ENCODE measurements at places on chromosomes 16 and 17. TPM values are rescaled to one million over a fixed set of nuclear protein-coding genes. Genes with fewer than 3 reads are reported as not detected.

Gene KIF2B
- 0.17 TPM for total RNA-seq

DNA sequence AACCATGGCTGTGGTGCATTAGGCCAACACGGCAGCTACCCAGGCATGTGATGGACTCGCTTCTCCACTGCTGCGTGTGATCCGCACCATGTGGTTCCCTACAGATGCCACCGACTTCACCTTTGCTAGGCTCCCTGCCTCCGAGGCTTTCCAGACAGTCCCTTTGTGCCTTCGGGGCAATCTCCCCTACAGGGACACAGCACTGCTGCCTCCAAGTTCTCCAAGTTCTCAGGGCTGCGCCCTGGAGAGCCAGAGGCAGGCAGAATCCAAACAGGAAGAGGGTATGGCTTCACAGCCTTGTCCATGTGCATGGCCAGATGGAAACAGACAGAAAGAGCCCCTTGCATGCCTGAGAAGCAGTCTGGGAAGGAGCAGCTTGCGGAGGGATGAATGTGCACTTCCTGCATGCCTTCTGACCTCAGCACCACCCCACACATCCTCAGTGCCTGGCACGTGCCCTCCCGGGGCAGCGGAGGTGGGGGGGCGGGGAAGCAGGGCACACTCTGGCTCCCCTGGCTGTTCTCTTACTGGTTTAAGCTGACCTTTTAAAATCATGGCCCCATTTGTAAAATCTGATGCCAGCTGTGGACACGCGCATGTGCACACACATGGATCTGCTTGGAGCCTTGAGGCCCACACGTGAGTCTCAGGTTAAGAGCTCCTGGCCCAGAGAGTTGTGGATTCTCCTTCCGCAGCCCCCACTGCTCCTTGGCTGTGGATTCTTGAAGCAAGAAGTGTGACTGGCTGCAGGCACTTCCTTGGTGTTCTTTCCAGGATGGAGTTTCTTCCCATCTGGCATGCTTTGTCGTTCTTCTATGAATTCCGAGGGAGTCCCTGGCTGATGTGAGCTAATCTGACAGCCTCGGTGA lies 55.3 kb upstream of the MTSS2 start:
- peak; percentile 85 for DNase-seq

DNA sequence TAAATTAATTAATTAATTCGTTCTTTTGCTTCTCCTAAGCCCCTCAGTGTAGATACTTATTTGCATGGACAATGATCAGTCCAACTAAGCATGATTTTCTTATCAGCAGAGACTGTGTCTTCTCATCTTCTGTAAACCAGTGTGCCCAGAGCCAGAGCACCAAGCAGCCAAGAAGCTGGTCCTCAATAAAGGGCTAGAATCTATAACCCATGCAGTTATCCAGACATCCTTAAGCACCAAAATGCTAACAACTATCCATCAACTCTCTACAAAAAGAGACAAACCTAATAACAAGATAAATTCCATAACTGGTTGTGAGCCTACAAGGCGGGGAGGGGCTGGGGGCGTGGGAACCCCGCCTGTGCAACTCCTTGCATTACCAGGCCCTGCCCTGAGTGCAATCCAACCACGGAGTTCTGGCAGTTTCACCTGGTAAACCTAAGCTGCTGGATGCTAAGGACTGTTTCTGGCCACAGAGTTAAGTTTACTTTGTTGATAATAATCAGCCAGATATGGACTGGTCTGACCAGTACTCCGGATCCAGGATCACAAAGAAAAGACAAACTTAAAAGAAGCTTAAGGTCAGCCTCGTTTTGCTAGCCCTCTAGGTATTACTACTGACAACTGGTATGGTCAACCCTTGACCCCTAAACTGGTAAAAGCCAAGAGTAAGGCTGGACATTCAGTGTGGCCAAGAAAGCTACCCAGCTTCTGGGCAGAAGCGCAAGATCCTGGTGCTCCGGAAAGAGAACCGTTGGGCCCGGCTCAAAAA lies 51.5 kb downstream of the ZFHX3 start:
- no peak for DNase-seq

Gene SEPTIN12
- total RNA-seq, result not detected

- DNase-seq, result no peak
These were observed 15.4 kb upstream of the KIF2B start for GRCh38 chr17:53807286-53807685.

Gene VASN
- total RNA-seq, result 3.4 TPM

DNA sequence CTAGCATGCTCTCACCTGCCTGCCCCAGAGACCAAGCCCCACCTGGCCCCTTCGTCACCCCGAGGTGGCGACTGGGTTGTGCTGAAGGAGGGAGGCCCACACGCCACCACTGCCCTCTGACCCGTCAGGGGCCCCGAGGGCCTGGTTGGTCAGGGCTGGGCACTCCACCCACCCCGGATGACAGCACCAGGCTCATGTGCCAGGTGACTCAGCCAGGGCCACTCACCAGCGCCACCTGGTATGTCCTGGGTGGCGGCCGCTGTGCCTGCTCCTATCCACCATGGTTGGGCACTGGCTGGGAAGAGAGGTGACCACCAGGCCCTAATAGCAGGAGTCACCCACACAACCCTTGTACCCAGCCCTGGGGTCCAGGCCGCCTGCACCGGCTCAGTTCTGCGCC lies 68.9 kb downstream of the JPH3 start:
- no peak for DNase-seq

DNA sequence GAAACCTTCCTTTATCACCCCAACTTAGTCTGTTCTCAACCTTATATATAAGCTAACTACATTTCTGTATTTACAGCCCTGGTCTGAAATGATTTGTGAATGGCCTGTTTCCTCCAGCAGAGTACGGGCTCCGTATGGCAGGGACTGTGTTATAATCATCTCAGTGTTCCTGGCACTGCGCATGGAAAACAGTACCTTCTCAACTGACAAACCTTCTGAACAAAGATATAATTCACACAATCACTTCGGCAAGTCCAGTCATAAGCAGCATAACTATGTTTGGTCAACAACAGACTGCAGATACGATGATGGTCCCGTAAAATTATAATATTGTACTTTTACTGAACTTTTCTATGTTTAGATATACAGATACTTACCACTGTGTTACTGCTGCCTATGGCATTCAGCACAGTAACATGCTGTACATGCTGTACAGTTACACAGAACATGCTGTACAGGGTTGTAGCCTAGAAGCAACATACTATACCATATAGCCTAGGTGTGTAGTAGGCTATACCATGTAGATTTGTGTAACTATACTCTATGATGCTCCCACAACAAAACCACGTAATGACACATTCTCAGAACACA lies 30.0 kb downstream of the ANKFY1 start:
- DNase-seq, result no peak

Gene SLC16A11
- not detected for total RNA-seq

- DNase-seq, result no peak
These were observed 28.7 kb upstream of the ABCA6 start for GRCh38 chr17:69170377-69170776.

GRCh38 chr17:51740531-51740930 lies 418.0 kb downstream of the CA10 start:
- no peak for DNase-seq

Gene TPSB2
- not detected for total RNA-seq

DNA sequence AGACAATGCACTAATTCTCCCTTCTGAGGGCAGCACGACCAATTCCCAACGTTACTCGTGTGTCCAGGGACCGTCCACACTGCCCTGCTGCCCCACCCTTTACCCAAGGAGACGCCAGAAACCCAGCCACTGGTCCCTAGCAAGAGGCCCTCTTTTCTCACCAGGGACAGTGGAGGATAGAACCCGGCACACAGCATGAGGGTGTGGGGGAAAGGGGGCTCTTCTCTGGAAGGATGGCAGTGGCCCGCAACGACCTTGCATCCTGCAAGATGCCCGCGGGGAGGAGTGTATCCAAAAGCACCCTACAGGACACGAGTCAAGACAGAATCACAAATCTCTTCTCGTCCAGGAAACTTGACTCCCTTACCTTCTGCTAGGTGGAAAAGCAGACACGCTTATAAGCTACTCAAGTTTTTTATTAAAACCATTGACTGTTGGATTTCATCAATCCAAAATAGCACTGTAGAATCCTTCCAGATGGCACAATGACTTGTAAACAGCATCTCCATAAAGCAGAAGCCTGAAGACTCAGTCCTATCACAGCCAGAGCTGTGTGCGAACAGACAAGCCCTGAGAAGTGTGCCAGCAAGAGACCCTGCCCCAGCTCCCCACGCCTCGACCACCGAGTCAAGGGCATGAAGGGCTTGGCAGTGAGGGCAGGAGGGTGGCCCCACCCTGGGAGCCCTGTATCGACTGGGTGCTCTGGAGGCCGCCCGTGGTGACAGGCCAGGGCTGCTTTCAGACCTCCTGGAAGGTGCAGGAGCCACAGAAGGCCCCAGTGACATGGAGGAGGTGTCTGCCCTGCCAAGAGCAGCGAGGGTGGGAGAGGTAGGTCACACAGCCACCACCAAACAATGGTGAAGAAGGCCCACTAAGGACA lies 103.8 kb downstream of the ANKRD11 start:
- no peak for DNase-seq

Gene RAMP2
- 0.40 TPM for total RNA-seq

GRCh38 chr16:66719246-66719645 lies 22.7 kb upstream of the CMTM4 start:
- DNase-seq, result no peak

All from HT1080 (cell line).